ENCODE measurements at places on chromosomes 5 and 9.

DNA sequence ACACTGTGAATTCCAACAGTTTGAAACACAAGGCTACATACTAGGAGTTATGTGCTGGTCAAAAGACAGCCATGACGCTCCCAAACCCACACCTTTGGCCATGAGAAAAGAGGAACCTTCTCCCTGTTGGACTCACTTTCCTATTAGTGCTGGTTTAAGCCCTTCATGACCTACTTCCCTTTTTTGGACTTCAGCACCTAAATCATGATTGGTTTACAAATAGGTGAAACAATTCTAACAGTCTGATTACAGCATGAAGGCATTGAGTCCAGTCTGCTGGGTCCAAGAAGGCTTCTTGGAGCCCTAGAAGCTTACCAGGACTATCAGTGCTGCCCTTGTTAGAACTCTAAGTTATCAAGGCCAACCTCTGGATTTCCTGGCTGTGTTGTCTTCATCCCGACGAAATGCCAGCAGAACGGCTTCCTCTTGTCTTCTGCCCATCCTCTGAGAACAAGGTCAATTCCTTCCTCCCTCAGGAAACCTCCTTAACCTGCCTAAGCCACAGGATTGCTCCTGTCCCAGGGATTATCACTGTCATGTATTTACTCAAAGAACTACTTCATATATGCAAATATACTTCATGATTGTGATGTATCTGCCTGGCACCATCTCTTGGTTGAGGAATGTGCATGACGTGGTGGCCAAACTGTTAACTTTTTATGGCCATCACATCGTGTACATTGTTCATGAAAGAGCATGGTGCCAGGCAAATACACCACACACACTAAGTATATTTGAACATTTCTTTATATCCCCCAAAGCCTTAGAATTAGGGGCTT lies 83.6 kb downstream of the ANKH start:
- DNase-seq, result no peak

GRCh38 chr9:89409466-89409865 lies 88.4 kb downstream of the SEMA4D start:
- no peak for DNase-seq

GRCh38 chr9:20326516-20326915 lies 295.8 kb downstream of the MLLT3 start:
- no peak for DNase-seq

DNA sequence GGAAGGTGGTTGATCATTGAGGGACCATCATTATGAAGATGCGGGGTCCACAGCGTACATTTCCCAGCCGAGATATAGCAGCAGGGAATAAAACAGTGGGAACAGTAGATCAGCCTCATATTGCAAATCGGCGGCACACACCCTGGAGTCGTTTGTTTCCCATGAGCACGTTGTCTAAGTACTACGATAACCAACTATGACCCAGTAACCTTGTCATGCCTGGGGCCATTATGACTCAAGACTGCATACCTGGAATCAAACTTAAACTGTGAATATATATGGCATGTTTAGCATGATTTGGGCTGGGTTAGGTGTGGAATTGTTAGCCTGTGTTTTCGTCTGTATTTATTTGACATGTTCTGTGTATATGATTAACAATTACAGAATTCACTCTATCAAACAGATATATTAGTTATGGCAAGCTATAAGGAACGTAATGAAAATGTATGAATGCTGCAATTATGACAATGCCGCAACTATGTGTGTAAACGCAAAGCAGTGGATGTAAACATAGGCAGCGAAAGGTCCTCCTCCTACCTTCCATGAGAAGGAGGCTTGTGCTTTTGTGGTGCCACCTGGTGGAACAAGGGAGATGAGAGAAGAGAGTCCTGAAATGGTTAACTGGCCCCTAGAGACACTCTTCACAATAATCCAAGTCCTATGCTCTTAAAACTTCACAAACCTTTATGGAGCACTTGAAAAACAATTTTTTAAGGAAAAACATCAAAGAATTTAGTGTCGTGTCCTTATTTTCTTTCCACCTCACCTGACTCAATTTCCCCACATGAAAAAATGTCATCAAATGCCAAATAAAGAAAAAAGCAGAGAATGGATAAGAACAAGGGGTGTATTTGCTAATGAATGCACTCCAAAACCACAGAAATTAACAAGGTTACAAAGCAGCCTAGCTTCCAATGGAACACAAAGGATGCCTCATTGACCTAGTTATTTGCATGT lies 47.1 kb downstream of the SEMA5A start:
- DNase-seq, result no peak

GRCh38 chr5:167307042-167307441 lies 984.4 kb upstream of the WWC1 start:
- DNase-seq, result no peak

DNA sequence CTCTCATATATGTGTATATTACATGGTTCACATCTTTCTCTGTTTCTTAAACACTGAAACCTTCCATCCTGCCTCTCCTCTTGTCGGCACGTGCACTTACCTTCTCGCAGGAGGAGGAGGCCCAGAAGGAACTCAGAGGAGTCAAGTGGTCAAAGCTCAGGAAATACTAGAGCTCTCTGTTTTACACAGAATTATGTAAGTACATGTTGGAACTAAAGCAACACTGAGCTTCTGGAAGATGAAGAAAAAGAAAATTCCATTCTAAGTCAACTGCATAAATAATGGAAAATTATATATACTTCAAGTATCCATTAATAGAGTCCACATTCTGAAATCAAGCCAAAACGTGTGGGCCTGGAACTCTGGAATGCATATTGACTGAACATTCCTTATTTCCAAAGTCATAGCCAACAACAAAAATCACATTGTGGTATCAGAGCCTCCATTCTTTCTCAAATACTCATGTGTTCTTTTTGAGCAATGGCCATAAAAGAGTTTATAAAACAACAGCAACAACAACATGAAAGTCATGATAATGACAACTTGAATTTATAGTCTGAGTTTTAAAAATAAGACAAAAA lies 121.5 kb upstream of the RAI14 start:
- DNase-seq, result no peak

DNA sequence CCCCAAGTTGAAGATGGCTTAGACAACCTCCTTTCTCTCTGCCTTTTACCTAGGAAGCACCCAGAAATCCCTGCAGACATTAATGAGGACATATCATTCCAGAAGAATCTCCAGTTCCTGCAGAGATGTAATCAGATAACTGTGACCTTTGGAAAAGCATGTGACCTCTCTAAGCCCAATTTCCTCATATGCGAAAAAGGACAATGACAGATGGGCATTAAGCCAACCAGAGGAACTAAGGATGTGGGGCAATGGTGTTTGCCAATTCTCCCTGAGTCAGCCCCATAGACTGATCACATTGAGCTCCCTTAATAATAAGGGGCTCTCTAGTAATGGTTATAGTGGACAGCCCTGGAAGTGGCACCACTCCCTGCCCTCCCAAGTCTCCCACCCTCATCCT lies 10.1 kb upstream of the FOXI1 start:
- DNase-seq, result no peak

GRCh38 chr9:3862561-3862960 lies 336.8 kb upstream of the RFX3 start:
- no peak for DNase-seq

GRCh38 chr9:136860529-136860928 lies 5.6 kb downstream of the EDF1 start:
- DNase-seq, result no peak

- no peak for DNase-seq
These were observed 212.2 kb downstream of the C9orf50 start for GRCh38 chr9:129408535-129409215.

GRCh38 chr5:10460252-10460906 lies 18.7 kb downstream of the ROPN1L start:
- no peak for DNase-seq

DNA sequence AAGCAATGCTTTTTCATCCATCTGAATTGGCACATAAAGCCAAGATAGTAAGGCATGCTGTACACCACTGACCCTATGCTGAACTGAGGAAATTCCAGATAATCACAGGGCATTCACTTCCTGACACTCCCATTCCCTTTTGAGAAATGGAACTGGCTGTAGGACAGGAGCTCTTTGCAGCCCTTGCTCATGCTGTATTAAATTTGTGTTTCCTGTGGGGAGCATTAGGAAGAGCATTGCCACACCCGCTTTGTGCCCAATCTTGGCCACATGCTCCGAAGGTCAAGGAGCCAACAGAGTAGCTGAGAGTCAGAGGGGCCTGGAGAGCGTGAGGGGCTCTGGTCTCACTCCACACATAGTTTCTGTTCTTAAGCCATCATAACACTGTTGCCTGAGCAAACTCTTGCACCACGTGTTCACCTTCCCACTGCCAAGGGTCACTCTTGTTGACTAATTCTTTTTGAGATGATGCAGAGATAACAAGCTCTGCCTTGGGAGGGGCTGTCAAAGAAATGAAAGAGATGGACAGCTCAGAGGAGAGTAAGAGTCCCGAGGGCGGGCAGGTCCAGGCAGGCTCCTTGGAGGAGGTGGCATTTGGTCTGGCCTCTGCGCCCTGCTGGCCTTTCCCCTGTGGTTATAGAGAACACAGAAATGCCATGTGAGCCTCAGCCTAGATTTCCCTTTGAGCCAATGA lies 31.7 kb upstream of the ARAP3 start:
- DNase-seq, result no peak

DNA sequence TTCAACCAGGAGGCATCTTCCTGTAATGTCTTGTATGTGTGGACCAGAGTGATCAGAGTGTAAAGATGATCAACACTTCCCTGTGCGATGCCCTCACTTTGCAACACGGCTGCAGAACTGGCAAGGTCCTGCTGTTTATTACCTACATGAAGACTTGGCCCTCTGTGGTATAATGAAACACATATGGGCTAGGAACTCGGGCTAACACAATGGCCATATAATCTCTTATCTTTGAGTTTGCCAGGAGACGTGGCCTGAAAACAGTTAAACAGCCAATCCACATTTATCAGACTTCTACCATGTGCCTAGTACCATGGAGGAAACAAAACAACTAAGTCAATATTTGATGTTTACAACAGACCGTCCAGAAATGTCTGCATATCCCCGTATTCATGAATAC lies 145.5 kb downstream of the ZNF462 start:
- no peak for DNase-seq

GRCh38 chr5:164336276-164336675 lies 830.9 kb downstream of the MAT2B start:
- no peak for DNase-seq

- DNase-seq, result no peak
These were observed 8.8 kb downstream of the CSNK1G3 start for GRCh38 chr5:123520677-123521247.

DNA sequence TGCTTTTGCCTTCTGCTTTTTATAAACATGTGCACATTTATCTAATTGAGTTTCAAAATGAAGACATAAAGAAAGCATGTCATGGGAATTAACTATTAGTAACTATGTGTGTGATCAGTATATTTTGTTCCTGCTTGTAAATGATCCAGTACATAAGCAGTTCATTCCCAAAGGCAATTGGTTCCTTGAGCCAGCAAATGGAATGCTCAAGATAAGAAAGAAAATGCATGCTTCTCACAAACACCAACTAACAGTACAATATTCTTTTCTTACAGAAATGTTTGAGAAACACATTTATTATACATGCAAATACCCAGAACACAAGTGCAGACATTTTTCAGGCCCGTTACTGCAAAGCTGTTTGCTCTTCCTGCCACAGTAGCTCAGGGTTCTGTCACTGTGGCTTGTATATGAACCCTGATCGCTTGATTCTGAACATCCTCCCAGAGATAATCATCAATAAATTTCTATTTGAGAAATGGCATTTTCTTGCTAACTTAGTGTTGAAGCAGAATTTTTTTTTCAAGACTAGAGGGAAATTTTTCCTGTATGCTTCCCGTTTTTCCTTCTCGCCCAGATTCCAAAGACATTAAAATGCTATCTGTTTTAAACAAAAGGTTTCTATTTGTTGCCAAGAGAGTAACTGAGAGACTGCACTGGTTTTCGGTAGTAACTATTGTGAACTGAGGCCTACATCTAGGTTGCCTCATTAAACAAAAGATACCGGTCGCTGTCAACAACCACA lies 1.9 kb downstream of the GNAQ start:
- DNase-seq, result no peak
